ENCODE measurements at places on chromosomes 5 and 9.

DNA sequence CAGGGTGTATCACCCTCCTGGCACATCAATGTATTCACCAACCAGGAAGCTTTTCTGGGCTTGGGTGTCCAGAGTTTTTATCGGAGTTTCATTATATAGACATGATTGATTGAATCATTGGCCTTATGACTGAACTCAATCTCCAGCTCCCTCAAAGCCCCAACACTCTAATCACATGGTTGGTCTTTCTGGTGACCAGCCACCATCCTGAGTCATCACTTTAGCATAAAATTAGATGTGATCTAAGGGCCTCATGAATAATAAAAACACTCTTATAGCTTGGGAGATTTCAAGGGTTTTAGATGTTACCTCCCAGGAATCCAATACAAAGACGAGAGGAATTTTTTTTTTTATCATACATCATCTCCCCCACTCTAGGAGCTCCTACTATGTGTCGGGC lies 7.7 kb upstream of the PBX3 start:
- no peak for DNase-seq

GRCh38 chr5:132473019-132473531 lies 17.5 kb downstream of the IRF1 start:
- peak; percentile 88 for DNase-seq

GRCh38 chr5:168314735-168315411 lies 23.4 kb downstream of the WWC1 start:
- DNase-seq, result no peak

DNA sequence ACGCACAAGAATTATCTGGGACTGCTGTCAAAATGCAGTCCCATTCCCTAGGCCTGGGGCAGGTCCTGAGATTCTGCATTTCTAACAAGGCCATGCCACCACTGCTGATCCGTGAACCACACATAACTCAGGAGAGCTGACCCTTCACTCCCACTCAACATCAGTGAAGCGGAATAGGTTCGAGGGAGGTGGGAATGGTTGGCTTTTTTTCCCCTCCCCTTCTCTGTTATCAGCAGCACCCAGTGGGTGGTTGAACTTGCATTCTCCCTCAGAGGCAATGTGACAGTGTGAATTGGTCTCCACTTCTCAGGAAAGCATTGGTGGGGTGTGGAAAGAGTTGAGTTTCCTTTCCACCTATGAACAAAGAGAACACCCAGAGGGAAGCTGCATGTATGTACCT lies 344.3 kb downstream of the GADD45G start:
- no peak for DNase-seq

- no peak for DNase-seq
These were observed 79.7 kb downstream of the ALDH7A1 start for GRCh38 chr5:126515337-126515736.

DNA sequence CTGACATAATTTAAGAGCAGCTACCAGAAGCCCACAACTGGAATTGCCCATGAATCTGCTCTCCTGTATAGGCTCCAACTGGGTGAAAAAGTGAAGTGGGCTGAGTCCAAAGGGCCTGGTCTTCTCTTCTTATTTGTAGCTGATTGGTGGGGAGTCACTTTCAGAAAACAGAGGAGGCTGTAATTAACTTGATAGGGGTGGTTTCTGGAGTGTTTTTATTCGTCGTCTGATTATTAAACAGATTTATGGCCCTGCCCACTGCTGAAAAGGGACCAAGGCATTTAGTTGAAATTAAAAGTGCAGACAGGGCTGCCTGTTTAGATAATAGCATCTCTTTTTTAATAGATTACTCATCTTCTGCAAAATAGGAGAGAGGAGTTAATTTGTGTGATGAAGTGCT lies 81.0 kb upstream of the SAP30L start:
- DNase-seq, result no peak
